ENCODE measurements at places on chromosomes 5 and 9.
A peak's percentile ranks its signal among the peaks of the same experiment; 100 is the strongest.

GRCh38 chr5:94690778-94691177, 72.3 kb downstream of the SLF1 start:
- DNase-seq: no peak

DNA sequence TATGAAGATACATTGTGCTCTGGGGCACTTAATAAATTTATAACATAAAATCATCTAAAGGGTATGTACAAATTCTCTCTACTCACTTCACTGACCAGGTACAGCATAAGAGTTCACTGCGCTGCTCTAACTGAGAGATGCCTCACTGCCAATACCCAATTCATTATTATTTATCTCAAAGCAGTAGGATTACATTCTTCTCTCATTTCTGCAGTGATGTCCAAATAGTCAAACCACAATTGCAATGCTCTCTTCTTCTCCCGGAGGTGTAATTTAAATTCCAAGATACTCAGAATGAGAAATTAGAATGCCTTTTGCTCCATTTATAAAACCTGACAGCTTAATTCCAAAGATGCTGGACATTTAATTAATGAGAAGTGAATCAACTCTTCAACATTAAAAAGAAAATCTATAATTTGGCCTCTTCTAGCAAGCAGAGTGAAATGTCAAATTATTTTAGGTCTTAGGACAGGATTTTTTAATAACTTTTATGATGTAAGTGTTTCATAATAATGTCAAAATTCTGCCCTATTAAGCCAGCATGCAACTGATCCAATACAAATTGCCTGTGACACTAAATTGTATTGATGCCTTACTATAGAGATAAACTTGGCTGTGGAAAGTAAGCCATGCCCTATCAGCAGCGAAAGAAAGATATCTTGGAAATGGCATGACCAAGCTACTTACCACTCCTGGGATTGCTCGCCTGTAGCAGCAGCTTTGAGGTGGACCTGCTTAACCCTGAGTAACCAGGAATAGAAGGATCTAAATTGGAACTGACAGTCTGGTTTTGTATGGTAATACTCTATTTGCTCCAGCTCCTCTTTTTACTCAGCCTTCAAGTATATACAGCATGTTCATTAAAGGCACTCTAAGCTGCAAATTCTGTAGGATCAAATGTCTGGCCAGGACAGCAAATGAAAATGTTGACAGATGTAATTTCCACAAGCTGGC, 374.2 kb upstream of the TYRP1 start:
- DNase-seq: no peak

DNA sequence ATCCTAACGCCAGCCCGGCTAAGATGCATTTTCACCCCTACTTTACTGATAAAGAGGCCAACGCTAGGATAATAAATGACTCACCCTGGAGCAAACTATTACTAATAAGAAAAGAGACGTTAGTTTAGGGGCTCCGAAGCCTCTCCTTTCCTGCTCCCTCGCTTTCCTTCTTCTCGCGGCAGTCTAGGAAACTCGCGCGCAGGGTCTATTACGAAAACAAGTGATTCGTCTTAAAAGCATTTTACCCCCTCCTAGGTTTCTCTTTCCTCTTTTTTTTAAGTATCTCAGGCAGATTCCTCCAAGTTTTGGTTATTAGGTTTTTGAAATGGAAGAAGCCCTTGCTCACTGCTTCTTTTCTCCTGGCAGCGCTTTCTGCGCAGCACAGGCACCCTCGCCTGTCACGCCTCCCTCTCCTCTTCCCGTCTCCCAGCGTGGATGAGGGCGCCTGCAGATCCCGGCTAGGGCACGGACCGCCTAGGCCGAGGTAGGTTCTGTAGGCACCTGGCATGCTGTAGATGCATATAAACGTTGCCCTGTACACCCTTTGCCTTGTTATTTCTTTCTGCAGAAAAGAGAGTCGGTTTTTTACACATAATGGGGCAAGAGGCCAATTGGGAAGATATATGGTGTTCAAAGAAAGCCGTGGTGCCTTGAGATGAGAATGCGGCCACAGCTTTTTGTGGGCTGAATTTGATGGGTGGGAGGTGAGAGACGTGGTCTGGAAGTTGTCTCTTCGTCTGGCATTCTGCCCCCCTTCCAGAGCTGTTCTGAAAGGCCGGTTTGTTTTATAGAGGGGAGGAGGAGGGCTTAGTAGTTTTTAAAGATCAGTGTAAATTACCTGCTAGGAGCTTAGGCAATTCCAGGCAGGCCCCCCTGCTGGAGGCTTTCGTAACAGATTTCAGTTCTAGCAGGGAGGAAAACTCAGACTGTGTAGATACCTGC, 983 bp downstream of the GCNT1 start:
- no peak for DNase-seq

DNA sequence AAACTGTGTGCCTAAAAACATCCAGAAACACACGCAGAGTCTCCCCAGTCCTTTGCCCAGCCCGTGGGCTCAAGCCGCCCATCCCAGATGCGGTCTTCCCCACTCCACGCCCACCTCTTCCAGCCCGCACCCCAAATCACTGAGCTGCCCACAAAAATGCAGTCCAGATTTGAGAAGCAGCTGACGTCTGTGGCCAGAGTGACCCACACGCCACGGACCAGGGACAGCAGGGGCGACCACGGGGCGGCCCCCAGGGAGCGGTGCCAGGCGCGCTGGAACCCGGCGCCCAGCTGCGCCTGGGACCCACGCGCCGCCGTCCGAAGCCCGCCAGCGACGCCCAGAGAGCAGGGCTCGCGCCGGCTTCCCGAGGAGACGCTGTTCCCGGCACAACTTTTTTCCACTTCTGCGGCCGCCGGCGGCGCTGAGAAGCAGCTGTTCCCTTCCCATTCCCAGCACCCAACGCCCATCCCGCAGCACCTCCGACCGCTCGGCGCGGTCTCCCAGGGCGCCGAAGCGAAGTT, 674 bp downstream of the LHFPL2 start:
- DNase-seq: no peak

DNA sequence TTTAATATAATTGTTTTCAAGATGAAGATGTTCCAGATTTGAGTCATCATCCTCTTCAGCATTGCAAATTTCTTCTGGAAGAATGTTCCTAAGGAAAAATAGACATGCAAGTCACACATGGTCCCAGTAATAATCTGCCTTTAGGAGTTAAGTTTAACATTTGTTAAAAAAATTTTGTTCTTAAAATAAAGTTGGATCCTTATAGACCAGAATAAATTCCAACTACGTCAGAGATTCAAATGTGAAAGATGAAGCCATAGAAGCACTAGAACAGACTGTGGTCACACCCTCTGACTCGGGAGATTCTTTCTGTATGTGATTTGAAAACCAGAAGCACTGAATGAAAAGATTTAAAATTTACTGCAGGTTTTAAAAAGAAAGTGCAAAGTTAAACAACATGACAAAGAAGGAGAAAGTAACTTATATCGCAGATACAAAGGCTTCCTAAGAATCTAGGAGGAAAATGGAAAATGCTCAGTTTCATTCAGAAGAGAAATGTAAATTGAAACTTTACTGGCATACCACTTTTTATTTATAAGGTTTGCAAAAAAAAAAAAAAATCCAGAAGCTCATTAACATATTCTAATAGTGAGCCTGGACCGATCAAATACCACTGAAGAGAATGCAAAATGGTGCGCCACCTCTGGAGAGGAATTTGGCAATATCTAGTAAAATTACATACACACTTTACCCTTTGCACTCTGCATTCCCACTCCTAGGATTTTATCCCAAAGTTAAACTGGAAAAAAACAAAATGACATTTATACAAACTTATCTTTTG, 14.3 kb upstream of the ASPN start:
- no peak for DNase-seq

- DNase-seq: no peak
Measured at GRCh38 chr5:91839233-91839632, 456.1 kb upstream of the ARRDC3 start.

- no peak for DNase-seq
Measured at GRCh38 chr5:95084757-95085156, 200.1 kb downstream of the MCTP1 start.

GRCh38 chr5:168114444-168115017, 176.9 kb upstream of the WWC1 start:
- DNase-seq: peak; percentile 19

DNA sequence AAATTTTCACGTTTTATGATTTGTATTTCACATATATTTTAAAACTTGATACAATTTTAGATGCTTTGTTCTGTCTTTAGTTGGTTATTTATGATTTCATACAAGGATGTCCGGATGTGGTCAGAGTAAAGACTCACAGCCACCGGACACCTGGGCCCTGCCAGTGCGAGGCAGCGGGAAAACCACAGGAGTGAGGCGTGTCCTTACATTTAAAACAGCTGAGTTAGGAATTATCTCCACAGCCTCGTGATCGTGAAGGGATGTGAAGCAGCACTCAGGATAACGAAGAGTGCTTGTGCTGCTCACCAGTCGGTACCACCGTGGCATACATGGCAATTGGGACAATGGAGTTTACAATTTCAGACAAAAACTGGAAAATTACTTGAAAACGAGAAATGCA, 14.0 kb downstream of the SNX18 start:
- no peak for DNase-seq

DNA sequence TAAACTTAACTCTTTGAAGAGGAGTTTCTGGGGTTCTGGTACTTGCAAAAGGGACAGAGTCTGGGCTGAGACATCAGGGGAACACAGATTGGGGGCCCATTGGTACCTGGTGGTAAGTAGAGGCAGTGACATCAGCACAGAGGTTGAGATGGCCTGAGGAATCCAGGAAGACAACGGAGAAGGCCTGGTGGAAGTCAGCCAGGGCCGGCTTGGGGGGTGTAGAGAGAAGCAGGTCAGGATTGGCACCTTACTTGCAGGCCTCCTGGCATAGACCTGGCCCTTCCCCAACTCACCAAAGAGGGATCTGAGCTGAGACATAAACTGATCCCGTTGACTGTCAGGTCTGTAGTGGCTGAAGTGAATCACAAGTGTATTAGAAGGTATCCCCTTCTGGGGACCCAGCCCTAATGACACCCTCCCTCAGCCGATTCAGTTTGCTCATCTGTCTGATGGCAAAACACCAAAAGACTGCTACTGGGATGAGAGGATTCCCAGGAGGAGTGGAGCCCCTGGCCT, 5.5 kb downstream of the NOL6 start:
- no peak for DNase-seq

DNA sequence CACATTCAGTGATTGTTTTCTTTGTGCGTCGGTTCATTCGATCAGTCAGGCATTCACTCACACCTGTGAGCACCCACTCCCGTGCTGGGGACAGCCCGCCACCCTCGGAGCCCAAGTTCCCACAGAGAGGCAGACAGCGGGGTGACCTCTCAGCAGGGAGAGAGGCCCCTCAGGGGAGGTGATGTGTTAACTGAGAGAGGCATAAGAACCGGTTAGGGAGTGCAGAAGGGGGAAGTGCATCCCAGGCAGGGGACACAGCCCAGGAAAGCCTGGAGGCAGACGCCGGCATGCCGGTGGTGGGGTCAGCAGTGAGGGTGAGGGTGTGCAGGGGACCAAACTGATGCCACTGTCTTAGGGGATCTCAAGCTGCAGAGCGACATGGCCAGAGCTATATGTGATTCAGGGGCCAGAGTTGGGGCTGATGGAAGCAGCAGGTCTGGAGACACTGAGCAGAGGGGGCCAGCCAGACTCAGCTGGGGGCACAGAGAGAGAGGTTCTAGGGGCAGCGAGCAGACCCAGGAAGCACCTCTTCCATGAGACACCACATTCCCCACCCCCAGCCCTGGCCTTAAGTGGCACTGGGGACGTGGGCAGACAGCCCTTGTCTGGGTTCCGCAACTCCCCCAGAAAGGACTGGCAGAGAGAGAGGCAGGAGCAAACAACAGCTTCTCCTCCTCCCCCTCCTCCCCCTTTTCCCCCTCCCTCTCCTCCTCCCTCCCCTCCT, 35.9 kb downstream of the HK3 start:
- no peak for DNase-seq

DNA sequence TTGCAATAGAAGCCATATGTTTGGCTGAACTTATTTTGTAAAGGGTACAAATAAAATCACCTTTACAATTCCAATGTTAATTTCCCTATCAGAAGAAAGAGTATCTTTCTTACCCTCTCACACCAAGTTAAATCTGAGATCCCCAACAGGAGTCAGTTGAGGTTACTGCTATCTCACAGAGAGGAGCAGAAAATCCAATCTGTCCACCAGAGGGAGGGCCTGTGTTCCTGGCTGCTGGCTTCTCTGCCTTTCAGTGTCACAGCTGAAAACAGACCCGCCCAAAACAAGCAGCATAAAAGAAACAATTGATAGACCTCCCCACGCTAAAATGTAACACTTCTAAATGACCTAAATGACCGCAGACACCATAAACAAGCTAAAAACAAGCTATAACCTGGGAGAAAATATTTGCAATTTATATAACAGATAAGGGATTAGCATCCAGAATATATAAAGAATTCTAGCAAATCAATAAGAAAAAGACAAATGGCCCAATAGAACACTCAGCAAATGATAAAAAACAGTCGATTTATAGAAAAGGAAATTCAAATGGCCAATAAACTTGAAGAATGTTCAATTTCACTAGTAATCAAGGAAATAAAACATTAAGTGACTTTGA, 24.5 kb upstream of the MVB12B start:
- no peak for DNase-seq

GRCh38 chr9:38022995-38023394, 46.0 kb downstream of the SHB start:
- DNase-seq: no peak

GRCh38 chr9:69442486-69442885, 117.5 kb downstream of the ENTREP1 start:
- DNase-seq: no peak

DNA sequence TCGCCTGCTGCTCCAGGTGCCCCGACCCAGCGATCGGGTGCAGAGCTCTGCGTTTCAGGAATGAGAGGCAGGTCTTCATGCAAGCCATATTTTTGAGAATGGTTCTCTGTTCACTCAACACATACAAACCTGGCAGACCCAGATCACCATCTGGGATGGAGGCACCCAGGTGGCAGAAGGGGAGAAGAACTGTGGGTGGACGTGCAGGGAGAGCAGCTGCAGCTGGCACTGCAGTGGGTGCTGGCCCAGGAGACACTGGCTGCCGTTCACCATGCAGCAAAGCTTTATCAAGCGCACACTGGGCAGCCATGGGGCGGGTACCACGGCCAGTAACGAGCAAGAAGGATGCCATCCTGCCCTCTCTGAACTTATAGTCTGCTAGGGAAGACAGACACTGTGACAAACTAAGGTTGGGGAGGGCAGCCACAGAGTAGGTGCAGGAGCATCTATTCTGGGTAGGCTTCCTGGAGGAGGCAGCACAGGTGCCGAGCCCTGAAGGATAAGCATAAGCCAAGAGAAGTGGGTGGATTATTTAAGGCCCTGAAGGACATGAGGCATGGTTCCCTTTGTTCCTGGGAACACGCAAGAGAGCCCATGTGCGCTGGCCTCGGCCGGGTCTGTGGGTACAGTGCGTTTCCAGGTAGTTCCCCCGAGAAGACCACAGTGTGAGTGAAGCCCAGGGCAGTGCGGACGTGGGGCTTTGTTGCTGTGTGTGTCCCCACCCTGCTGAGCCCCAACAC, 46.2 kb upstream of the FCN2 start:
- DNase-seq: no peak

- DNase-seq: no peak
Measured at GRCh38 chr5:171700318-171700912, 85.2 kb upstream of the SMIM23 start.

GRCh38 chr9:137477778-137478612, 18.9 kb upstream of the NSMF start:
- no peak for DNase-seq

GRCh38 chr9:115373710-115374045, 255.7 kb upstream of the TNC start:
- no peak for DNase-seq

GRCh38 chr9:69222970-69223369, 48.9 kb downstream of the TJP2 start:
- DNase-seq: no peak

- DNase-seq: no peak
Measured at GRCh38 chr5:19179571-19179970, 808.4 kb downstream of the CDH18 start.
